ENCODE measurements at places on chromosomes 1 and 21. TPM values are rescaled to one million over a fixed set of nuclear protein-coding genes. Genes with fewer than 3 reads are reported as not detected.

The GNG12 gene
- 229 TPM for total RNA-seq

GRCh38 chr1:6667139-6667538 is 34.5 kb downstream of the DNAJC11 start:
- no peak for DNase-seq

DNA sequence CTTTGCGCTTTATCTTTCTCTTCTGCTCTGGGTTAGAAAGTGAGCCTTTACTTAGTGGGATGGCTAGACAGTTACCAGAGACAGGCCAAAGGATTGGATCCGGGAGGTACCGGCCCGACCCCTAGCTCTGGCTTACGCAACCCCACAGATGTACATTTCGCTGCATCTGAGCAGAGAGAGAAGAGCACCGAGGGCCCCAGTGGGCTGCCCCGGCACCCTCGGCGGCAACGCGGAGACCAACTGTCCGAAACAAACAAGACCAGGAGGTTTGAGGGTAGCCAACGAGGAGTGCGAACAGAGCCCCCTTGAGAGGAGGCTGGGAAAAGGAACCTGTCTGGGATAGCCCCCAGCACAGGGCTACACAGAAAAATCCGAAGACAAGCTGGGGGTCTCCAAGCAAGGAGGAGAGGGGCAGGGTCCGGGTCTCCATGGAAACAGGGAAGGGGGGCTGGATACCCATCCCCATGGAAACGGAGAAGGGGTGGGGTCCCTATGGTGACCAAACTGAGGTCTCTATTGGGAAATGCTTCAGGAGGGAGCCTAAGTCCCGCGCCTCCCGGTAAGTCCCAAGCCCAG is 373 bp downstream of the MTF1 start:
- no peak for DNase-seq

DNA sequence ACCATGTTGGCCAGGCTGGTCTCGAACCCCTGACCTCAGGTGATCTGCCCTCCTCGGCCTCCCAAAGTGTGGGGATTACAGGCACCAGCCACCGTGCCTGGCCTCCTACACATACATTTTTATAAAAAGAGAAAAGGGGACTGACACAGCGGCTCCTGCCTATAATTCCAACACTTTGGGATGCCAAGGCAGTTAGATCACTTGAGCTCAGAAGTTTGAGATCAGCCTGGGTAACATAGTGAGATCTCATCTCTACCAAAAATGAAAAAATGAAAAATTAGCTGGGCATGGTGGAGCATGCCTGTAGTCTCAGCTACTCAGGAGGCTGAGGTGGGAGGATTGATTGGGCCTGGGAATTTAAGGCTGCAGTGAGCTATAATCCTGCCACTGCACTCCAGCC is 23.4 kb downstream of the ZNF281 start:
- no peak for DNase-seq

DNA sequence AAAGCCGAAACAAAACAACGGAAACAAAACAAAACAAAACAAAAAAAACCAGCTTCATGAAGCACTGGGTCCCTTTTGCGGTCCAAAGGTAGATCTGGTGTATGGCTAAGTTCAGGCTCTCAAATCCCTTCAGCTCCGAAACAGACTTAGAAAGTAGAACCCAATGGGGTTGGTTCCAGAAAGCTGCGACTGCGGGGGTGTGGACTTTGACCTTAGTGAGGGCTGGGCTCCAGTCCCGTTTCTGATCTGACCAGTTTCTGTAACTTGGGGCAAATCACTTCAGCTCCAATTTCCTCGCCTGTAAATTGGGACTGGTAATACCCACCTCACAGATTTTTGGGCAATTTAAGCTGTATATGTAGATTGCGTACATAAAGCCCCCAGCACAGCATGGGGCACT is 105.2 kb downstream of the ZSCAN20 start:
- no peak for DNase-seq

GRCh38 chr1:24906760-24907490 is 23.2 kb downstream of the RUNX3 start:
- DNase-seq: no peak

DNA sequence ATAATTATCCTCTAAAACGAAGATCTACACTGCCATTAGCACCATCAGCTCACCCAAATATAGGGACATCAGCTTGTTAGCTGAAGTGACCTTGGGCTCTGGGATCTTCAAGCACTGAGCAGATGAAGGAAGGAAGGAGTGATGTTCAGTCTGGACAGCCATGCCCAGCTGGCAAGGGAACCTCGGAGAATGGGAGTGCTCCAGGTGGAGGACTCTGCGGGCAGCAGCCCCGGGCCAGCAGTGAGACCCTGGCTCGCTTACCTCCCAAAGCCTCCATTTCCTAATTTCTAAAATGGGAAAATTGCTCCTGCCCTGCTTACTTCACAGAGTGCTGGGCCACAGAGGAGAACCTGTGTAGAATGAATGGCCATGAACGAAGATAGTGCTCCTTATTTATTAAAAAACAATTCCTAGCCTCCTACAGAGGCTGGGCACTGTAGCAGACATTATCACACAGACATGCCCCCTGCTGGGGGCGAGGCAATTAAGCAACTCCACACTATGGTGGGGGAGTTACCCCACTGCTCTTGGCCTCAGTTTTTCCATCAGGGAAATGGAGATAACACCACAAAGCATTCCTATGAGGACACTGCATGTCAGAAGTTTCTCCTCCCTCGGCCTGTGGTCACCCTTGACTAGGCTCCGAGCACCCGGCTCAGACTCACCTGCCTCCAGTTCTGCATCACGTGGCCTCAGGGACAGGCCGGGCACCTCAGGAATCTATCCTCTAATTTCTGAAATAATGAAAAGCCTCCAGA is 117.6 kb downstream of the KCNN3 start:
- no peak for DNase-seq

- DNase-seq: no peak
Measured at GRCh38 chr1:21618561-21619374, 50.4 kb downstream of the RAP1GAP start.

DNA sequence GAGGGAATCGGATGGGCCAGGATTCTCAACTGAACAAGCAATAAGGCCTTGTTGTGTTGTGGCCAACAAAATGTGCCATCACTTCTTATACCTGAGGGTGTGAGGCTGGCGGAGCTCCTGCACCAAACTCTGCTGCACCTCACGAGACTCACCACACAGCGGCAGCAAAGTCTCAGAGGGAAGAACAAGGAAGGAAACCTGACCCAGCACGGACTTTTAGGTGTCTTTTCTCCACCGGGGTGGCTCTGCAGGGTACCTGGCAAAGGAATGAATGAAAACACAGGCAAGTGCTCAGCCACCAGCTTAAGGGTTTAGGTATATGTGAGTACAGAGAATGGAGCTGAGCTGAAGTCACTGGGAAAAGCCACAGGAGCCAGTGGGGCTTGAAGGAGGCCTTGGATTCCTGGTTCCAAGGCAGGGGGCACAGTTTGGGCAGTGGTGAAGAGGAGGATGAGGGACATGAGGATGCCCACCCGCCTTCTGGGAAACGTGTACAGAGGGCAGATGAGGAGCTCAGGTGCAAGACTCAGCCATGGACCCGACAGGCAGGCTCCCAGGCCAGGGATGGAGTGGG is 31.1 kb upstream of the HSD3B1 start:
- peak; percentile 41 for DNase-seq

All from lung microvascular endothelial cell (primary cell).